Stomach (tissue), 19 donors: ENCODE measurements at places on chromosomes 12 and 14. TPM values are rescaled to one million over a fixed set of nuclear protein-coding genes. Genes with fewer than 3 reads are reported as not detected.
A peak's percentile ranks its signal among the peaks of the same experiment; 100 is the strongest.

DNA sequence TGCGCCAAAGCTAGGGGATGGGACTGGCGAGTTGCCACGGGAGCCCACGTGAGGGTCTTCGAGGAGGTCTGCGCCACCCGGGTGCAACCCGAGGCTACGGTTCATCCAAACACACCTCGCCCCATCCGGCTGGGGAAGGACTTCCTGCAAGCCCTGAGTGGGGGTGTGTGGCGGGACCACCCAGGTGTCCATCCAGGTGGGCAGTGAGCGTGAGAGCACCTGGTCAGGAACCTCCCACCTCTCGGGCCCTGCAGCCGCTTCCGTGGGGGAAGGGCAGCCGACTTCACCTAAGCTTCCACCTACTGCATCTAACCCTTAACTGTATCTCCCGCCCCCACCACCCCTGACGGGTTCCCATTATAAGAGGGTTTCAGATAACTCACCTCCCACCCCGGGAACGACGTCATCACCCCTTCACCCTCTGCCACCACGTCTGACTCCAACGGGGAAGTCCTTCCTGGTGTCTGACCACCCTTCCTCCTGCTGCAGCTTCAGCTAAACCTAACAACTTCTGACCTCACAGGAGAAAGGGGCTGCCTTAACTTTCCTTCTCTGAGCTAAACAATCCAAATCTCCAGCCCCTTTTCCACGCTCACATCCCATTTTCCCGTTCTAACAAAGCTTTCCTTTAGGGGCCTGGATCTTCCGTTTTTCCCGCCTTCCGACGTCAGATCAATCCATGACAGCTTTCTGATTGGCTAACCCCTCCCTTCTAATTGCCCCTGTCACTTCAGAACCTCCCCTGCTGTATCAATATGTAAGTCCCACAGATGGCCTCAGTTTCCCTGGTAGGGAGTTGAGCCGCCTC lies 27.4 kb upstream of the SMUG1 start:
- no peak for DNase-seq

Gene DICER1
- total RNA-seq: 76.7 TPM

Gene BDKRB2
- total RNA-seq: 6.1 TPM

- DNase-seq: peak; percentile 66
These were observed 57.6 kb downstream of the CCDC85C start for GRCh38 chr14:99546234-99546879.

Gene CFAP54
- total RNA-seq: not detected

- DNase-seq: no peak
These were observed 10.9 kb downstream of the COPS7A start for GRCh38 chr12:6734506-6735387.

GRCh38 chr14:91144425-91145145 lies 30.7 kb downstream of the DGLUCY start:
- no peak for DNase-seq
